Activated CD8-positive, alpha-beta memory T cell treated with anti-CD3 and anti-CD28 coated beads for 24 hours (primary cell): ENCODE measurements at places on chromosomes 7 and 10.

GRCh38 chr7:155258226-155258560 lies 39.5 kb upstream of the INSIG1 start:
- no peak for DNase-seq

DNA sequence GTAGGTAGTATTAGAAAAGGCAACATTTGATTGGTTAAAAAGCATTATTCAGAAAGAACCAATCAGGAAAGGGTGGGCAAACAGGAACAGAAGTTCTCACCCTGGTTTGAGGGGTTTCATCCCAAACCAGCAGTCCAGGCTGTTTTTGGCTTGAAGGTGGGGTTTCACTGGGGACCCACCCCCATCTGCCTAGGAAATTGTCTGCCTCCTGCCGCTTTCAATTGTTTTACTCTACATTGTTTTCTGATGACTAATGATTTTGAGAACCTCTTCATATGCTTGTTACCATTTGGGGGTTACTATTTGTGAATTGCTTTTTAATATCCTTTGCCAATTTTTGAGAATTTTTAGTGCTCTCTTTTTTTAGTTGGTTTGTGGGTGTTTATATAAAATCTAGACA lies 3.3 kb upstream of the PCBD1 start:
- DNase-seq = no peak

- DNase-seq = no peak
These were observed 117.2 kb downstream of the PIP4K2A start for GRCh38 chr10:22597138-22597537.

GRCh38 chr7:76392531-76393115 lies 16.9 kb downstream of the SSC4D start:
- DNase-seq = no peak
